ENCODE measurements at places on chromosomes 11 and 22.
A peak's percentile ranks its signal among the peaks of the same experiment; 100 is the strongest.

- DNase-seq = peak; percentile 33
Observed at GRCh38 chr22:43343262-43343669, at the start of gene SCUBE1. TSS of gene SCUBE1 (minus strand) at chr22:43343372. CDS start at chr22:43343261, 111 bp downstream.

DNA sequence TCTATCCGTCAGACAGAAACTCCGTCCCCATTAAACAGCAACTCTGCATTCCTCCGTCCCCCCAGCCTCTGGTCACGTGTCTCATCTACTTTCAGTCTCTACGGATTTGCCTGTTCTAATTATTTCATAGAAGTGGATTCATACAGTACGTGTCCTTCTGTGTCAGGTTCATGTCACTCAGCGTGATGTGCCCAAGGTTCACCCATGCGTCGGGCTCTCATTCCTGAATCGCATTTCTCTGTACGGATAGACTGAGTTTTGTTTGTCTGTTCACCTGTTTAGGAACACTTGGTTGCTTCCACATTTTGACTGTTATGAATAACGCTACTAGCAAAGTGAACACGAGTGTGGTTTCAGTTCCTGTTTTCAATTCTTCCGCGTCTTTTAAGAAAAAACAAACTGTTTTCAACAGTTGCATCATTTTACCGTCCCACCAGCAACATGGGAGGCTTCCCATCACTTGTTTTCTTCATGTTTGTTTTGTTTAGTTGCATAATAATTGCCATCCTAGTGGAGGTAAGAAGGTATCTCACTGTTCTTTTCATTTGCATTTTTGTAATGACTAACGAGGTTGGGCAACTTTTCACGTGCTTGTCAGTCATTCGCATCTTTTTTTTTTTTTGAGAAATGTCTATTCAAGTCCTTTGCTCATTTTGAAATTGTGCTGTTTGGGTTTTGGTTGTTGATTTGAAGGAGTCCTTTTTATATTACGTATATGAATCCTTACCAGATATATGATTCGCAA is 8.9 kb upstream of the NLRP6 start:
- DNase-seq = peak; percentile 27

- DNase-seq = no peak
Observed at GRCh38 chr11:45815747-45816146, 10.8 kb downstream of the SLC35C1 start.

- DNase-seq = no peak
Observed at GRCh38 chr11:105027678-105028077, 4.7 kb upstream of the CASP5 start.

DNA sequence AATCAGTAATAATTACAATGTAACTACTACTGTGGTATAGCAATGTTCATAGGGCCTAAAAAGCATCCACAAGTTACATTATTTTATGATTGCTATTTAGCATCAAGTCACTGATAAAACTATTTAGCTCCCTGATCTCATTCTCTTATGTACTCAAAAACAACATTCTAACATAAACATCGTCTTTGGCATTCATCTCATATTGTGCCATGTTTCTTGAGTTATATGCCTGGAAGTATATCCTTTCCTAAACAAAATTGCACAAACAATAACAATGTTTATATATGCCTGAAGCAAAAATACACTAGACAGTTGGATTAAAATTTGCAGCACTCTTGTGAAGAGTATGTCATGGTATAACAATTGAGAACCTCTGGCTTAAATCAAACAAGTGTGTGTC is 34.1 kb downstream of the HORMAD2 start:
- peak; percentile 5 for DNase-seq

DNA sequence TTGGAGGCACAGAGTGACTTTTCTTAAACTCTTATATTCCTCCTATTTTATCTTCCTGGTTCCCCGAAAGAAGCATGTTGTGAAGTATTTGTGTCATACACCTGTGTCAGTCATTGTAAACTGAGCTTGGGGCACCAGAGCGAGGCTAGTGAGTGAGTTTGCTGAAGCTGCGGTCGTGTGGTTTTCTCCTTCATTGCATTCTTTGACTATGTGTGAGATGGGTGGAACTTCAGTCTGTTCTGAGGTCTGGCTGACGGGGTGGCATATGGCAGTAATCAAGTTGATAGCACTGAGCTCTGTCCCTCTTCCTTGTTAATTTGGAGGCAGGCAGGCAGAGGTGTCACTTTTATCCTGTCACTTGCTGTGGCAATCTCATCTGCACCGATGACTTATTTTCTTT is 4.2 kb downstream of the VPS26B start:
- DNase-seq = no peak

DNA sequence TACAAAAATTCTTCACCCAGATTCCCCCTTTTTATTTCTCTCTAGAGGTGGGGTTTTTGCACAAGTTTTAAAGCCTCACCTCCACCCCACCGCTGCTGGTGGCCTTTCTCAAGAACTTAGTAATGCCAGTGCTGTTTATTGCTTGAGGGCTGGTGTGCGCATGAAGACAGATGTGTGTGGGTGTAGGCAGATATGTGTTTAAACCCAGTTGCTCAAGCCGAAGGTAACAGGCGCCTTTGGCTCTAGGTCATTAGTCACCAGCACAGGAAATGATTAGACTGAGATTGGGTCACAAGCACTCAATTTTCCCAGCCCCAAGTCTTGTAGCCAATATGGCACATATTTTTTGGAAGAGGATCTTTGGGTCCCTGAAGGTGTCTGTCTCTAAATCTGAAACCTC is 2.7 kb upstream of the CLMP start:
- peak; percentile 94 for DNase-seq

GRCh38 chr11:35289821-35290220 is 129.5 kb downstream of the SLC1A2 start:
- peak; percentile 69 for DNase-seq
